ENCODE measurements at places on chromosomes 1 and 21. TPM values are rescaled to one million over a fixed set of nuclear protein-coding genes. Genes with fewer than 3 reads are reported as not detected.

PLA2G5 gene
- not detected for total RNA-seq

FBXO42 gene
- 20.9 TPM for total RNA-seq

S100A1 gene
- 1.2 TPM for total RNA-seq

PLA2G2D gene
- total RNA-seq, result not detected

PPIAL4G gene
- not detected for total RNA-seq

IL19 gene
- total RNA-seq, result not detected

DYRK1A gene
- total RNA-seq, result 51.2 TPM

DNA sequence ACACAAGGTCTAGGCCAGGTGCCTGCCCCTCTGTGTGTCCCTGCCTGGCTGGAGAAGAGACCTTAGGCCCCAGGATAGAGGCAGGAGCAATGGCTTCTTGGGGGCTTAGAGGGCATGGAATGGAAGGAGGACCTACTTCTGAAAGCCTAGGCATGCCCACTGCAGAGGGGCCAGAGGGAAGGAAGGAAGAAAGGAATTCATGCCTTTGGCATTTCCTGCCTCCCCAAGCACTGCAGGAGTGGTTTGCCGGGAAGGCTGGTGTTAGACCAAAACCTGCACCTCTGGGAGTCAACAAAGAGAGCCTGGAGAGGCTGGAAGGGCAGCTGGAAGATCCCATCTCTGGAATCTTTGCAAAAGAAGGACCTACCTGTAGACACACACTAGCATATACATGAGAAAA, 50.7 kb upstream of the KCNE2 start:
- peaks cover 29% of the 10 kb centered on the region for H3K4me1 ChIP-seq
- H3K4me3 ChIP-seq, result no peak overlapping the region
- no peaks in the 10 kb centered on the region for H3K36me3 ChIP-seq
- H3K27me3 ChIP-seq, result no peaks in the 10 kb centered on the region
- no peak for DNase-seq

DNA sequence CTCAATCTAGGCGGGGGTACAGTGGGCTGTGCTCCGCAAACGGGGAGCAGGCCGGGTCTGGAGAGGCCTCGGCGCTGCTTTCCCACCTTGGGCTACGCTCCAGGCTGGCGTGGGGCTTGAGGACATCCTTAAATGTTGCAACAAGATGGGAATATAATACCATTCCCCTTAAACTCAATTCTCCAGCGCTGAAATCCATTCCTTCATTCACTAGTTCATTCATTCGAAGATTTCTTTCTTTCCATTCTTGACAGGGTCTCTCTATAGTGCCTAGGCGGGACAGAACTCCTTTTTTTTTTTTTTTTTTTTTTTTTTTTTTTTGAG, 261 bp upstream of the DPM3 start:
- no peak for DNase-seq
- peaks cover 2% of the 10 kb centered on the region for H3K27me3 ChIP-seq
- H3K4me1 ChIP-seq, result peaks cover 40% of the 10 kb centered on the region
- H3K36me3 ChIP-seq, result peaks cover 2% of the 10 kb centered on the region
- H3K4me3 ChIP-seq, result peak overlapping the region; percentile 99

GRCh38 chr1:14974361-14974760, 179.2 kb upstream of the TMEM51 start:
- H3K36me3 ChIP-seq, result peaks cover 7% of the 10 kb centered on the region
- H3K4me1 ChIP-seq, result peaks cover 59% of the 10 kb centered on the region
- no peak for DNase-seq

GRCh38 chr1:13779930-13780329, 79.9 kb downstream of the PRDM2 start:
- DNase-seq, result no peak
- H3K4me3 ChIP-seq, result no peak overlapping the region
- peaks cover 55% of the 10 kb centered on the region for H3K4me1 ChIP-seq
- H3K27ac ChIP-seq, result no peak overlapping the region
- H3K27me3 ChIP-seq, result no peaks in the 10 kb centered on the region
- peaks cover 20% of the 10 kb centered on the region for H3K36me3 ChIP-seq

DNA sequence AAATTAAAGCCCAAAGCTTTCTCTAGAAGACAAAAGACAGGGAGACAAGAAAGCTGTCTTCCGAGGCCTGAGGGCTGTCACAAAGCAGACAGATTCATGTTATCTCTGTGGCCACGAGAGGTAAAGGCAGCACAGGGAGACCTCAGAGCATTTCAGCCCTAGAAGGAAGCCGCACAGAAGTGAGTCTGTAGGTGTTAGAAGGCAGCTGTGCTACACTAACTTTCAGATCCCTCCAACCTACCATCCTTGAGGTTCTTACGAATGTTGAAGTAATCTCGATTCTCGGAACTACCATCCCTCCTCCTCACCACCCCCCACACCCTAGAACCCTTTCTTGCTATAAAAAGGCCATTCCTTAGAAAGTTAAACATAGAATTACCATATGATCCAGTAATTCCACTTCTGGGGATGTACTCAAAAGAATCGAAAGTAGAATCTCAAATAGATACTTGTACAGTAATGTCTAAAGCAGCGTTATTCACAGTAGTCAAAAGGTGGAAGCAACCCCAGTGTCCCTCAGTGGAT, 21.5 kb upstream of the LYST start:
- H3K4me1 ChIP-seq, result peaks cover 7% of the 10 kb centered on the region
- no peak for DNase-seq
- no peak overlapping the region for H3K27ac ChIP-seq
- no peaks in the 10 kb centered on the region for H3K36me3 ChIP-seq

DNA sequence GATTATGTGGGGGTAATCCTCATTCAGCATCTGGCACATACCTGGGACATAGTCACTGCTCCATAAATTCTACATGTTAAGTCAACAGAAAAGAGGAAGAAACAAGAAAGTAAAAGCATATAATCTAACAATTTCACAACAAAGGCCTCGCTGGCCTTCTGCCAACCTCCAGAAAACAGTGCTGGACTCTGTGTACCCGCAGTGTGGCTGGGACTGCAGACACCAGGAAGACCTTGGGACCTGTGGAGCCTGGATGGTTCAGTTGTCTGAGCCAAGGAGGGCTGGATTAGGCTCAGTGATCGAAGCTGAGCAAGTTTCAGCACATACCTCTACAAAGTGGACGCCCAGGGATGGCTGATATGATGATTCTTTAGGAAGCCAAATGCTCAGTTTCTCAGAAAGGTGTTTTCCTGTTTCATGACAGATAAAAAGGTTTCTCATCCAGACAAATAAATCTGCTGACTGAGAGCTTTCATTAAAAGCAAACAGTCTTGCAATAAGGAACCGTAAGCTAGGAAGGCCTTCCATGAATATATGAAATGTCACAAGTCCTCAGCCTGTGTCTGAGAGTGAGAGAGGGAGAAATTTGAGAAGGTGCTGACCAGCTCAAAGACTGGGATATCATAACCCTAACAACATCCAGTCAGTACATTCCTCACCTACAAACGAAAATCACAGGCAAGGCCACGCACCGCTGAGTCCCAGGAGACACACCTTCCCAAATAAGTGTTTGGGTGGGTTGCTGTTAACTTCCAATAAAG, 48.4 kb downstream of the CAPZB start:
- peaks cover 94% of the 10 kb centered on the region for H3K4me1 ChIP-seq
- DNase-seq, result no peak
- H3K36me3 ChIP-seq, result no peaks in the 10 kb centered on the region
- H3K4me3 ChIP-seq, result peak overlapping the region; percentile 8
- H3K27ac ChIP-seq, result peak overlapping the region; percentile 99

- no peak overlapping the region for H3K4me3 ChIP-seq
- H3K27me3 ChIP-seq, result peaks cover 5% of the 10 kb centered on the region
- H3K36me3 ChIP-seq, result no peaks in the 10 kb centered on the region
- DNase-seq, result no peak
- no peak overlapping the region for H3K27ac ChIP-seq
These were observed 54.3 kb downstream of the KCNK1 start for GRCh38 chr1:233668146-233668724.

- DNase-seq, result no peak
- peaks cover 32% of the 10 kb centered on the region for H3K4me1 ChIP-seq
- no peaks in the 10 kb centered on the region for H3K27me3 ChIP-seq
- no peak overlapping the region for H3K27ac ChIP-seq
- H3K4me3 ChIP-seq, result no peak overlapping the region
- H3K36me3 ChIP-seq, result peaks cover 2% of the 10 kb centered on the region
These were observed 121.0 kb upstream of the UBE2U start for GRCh38 chr1:64082459-64082858.

GRCh38 chr1:170470121-170470520, 61.8 kb upstream of the GORAB start:
- H3K4me1 ChIP-seq, result peaks cover 11% of the 10 kb centered on the region
- no peak overlapping the region for H3K27ac ChIP-seq
- no peak overlapping the region for H3K4me3 ChIP-seq
- no peaks in the 10 kb centered on the region for H3K36me3 ChIP-seq

DNA sequence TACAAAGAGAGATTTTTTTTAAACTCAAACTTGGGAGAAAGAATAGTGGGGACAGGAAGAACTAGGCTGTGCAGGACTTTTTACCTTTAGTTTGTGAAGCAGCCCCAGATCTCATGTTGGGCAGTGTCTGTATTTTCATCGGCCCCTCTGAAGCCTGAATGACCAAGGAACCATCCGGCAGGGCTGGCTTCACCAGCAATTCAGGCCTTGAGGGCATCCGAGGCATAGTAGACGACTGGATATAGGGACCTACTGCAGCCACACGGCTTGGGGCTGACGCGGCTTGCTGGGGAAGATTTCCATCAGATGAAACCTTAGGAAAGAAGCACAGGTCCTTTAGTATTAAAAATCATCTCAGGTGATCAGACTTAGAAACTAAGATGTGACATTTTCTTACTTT, 43.7 kb downstream of the TP53BP2 start:
- DNase-seq, result no peak
- H3K27me3 ChIP-seq, result no peaks in the 10 kb centered on the region
- H3K36me3 ChIP-seq, result peaks cover 34% of the 10 kb centered on the region
- H3K4me1 ChIP-seq, result no peaks in the 10 kb centered on the region
- no peak overlapping the region for H3K27ac ChIP-seq
- H3K4me3 ChIP-seq, result no peak overlapping the region

GRCh38 chr1:39690794-39691382, 345 bp downstream of the HPCAL4 start:
- H3K27ac ChIP-seq, result no peak overlapping the region
- peaks cover 12% of the 10 kb centered on the region for H3K4me1 ChIP-seq
- peaks cover 74% of the 10 kb centered on the region for H3K27me3 ChIP-seq
- no peaks in the 10 kb centered on the region for H3K36me3 ChIP-seq
- peak; percentile 79 for DNase-seq
